ENCODE measurements at places on chromosomes 12 and 14.

DNA sequence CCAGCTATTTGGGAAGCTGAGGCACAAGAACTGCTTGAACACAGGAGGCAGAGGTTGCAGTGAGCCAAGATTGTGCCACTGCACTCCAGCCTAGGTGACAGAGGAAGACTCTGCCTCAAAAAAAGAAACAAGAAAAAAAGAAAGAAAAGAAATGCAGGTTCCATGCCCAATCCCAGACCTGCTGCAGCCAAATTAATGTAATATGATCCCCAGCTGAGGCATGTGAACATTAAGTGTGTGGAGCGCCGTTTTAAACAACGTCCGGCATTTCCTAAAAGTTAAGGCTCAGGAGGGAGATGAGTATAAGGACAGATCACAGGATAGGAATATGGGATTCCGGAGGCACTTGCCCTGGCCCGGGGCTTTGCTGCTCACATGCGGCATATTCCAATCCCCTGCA is 162.9 kb downstream of the KSR2 start:
- no peak for DNase-seq

DNA sequence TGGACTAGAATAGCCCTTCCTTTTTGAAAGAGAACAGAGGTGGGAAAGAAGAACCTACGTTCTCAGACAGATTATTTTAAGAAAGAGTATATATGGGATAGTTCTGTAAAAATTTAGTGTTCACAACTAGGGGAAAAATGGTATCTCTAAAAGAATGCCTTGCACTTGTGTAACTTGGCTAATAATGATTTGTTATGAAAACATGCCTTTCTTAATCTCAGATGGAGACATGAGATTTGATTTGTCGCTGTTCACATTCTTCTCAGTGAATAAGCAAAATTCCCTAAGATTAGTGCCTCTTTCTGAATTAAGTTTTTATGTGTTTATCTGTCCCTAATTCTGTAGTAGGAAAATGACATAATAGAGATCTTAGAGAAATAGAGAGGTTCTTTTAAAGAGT is 100.8 kb downstream of the USP15 start:
- no peak for DNase-seq

DNA sequence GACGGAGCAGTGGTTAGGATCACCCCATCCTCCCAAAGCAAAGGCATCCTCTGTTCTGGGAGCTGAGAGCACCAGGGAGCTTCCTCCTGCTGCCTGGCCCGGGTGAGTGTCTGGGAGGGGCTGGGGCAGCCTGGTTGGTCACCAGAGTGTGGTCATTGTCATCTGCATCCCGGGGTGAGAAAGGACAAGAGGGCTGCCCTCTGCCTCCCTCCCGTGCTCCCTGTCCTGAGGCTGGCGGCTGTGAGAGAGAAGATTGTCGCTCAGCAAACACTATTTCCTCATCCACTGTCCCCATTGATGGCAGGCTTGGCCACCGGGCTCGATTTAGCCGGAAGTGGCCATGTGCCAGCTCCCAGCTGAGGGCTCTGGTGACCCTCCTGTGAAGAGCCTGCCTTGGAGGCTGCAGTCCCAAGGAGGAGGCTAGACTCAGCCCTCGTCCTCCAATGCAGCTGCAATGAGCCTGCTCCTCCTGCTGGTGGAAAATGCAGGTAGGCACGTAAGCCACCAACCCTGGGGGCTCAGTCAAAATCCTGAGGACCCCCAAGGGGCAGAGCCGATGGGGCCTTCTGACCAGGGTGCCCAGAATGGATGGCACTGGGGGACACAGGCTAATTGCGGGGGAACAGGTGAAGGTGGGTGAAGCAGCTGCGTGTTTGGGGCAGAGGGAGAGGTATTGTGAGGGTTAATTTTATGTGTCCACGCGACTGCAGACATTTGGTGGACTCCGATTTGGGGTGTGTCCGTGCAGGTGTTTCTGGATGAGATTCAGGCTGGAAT is 155.7 kb downstream of the KIF26A start:
- DNase-seq = no peak

- no peak for DNase-seq
Observed at GRCh38 chr14:85617791-85618190, 87.8 kb downstream of the FLRT2 start.

- DNase-seq = no peak
Observed at GRCh38 chr12:105773471-105773870, 365.3 kb downstream of the NUAK1 start.

- DNase-seq = no peak
Observed at GRCh38 chr14:34824826-34825225, 50.3 kb downstream of the BAZ1A start.

Measured in vagina (tissue), 2 donors.